ENCODE measurements at places on chromosomes 12 and 14.
A peak's percentile ranks its signal among the peaks of the same experiment; 100 is the strongest.

DNA sequence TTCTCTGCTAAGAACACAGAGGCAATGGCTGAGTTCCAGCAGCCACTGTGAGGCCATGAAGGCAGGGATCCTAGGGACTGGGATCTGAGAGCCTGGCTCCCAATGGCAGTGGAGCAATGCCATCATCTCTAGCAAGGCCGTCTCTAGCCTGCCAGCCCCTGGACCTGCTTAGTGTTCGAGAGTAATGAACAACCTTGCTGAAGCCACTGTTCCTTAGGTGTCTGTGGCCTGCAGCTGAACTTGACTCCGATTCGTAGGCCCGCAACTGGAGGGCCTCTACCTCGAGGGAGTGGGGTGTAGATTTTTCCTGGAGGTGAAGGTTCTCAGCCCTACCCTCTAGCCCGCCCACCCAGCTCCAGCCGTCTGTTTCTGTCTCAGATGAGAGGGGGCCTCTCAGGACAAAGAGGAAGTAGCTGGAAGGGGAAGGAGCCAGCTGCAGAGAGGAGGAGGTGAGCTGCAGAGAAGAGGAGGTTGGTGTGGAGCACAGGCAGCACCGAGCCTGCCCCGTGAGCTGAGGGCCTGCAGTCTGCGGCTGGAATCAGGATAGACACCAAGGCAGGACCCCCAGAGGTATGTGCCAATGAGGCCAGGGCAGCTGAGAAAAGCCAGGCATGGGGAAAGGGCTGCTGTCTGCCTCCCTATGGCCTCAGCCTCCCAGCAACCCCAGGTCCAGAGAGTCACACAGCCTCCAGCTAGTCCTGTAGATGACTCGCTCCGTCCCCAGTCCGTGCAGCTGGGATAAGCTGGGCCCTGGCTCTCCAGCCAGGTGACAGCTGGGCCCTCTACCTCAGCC, at the start of gene PLD4:
Gene PLD4, plus strand, starts transcription at position 459 of the 793 bp plus-strand sequence. CDS start 2,262 bp downstream, outside the sequence.
- H3K27ac ChIP-seq, result no peak within 1 kb of the TSS
- H3K27me3 ChIP-seq, result no peaks in the 10 kb centered on the region
- H3K4me1 ChIP-seq, result no peaks in the 10 kb centered on the region
- H3K4me3 ChIP-seq, result no peak within 1 kb of the TSS

DNA sequence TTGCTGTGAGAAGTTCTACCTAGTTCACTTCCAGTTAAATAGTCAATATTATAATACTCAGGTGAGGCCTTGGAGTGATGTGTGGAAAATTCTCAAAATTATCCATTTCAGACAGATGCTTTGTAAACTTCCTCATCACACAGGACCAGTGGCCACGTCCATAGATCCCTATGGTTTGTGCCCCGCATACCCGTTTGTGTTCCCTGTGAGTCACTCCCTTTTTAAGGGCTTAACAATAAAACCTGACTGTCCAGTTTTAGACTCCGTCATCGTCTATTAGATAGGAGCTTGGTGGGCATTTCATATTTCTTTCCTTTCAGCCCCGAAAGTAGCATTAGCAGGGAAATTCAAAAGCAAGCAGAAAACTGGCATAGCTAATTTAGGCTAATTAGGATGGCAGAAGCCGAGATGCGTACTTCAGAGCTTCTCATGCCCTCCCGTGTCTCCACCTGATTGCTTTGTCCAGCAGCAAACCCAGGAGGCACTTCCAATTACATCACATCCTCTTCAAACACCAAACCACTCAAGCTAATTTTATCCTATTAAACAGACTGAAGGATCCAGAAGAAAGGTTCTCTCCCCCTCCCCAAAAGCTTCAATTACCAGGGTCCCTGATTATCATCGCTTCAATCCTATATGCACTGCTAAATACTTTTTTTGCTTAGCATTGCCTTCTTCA, 186.6 kb upstream of the OTX2 start:
- no peak overlapping the region for H3K27ac ChIP-seq
- H3K4me1 ChIP-seq, result no peaks in the 10 kb centered on the region
- DNase-seq, result no peak
- H3K4me3 ChIP-seq, result no peak overlapping the region
- H3K36me3 ChIP-seq, result no peaks in the 10 kb centered on the region

DNA sequence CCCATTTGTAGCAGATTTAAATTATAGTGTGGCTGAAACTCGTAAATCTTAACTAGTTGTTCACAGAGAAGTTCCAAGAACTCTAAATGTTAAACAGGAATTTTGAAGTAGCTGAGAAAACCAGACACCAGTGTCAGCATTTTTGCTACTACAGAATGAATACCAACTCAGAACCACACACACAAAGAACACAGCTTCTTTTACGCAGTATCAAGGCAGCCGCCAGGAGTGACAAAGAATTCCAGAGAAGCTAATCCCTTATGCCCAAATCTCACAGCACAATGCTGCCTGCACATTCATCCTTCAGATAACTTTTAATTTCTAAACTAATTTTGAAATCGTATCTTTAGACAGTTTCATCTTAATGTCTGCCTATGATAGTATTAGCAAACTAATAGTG, 37.4 kb downstream of the SLC6A15 start:
- no peaks in the 10 kb centered on the region for H3K27me3 ChIP-seq
- no peaks in the 10 kb centered on the region for H3K4me1 ChIP-seq
- H3K27ac ChIP-seq, result no peak overlapping the region
- H3K4me3 ChIP-seq, result no peak overlapping the region
- H3K36me3 ChIP-seq, result no peaks in the 10 kb centered on the region

GRCh38 chr14:71166180-71166837, 259.1 kb downstream of the PCNX1 start:
- H3K27ac ChIP-seq, result no peak overlapping the region
- H3K36me3 ChIP-seq, result no peaks in the 10 kb centered on the region
- H3K4me1 ChIP-seq, result no peaks in the 10 kb centered on the region
- DNase-seq, result no peak
- H3K4me3 ChIP-seq, result no peak overlapping the region

DNA sequence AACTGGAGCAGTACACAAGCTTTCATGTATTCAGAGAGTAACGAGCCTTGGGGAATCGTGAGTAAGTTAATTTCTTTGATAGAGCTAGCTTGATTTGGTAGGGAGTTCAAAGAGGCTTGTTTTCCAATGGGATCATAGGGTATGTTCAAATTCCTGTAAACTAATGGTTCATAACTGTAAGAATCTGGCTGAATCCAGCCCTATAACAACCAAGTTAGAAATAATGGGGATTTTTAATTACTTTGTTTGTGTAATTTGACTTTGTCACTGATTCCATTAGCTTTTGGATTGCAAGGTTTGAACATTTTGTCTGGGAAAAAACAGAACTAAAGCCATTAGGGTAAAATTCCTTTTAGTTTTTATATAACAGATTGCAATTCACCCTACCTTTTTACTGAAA, 94.0 kb downstream of the WNK1 start:
- H3K27ac ChIP-seq, result no peak overlapping the region
- H3K4me3 ChIP-seq, result no peak overlapping the region
- peaks cover 23% of the 10 kb centered on the region for H3K4me1 ChIP-seq
- H3K27me3 ChIP-seq, result no peaks in the 10 kb centered on the region

- H3K4me1 ChIP-seq, result peaks cover 8% of the 10 kb centered on the region
- H3K36me3 ChIP-seq, result no peaks in the 10 kb centered on the region
- DNase-seq, result no peak
Measured at GRCh38 chr14:92499234-92499633, 14.3 kb upstream of the RIN3 start.

GRCh38 chr12:21775133-21775820, 771 bp upstream of the KCNJ8 start:
- H3K27ac ChIP-seq, result peak overlapping the region; percentile 82
- H3K36me3 ChIP-seq, result no peaks in the 10 kb centered on the region
- peaks cover 7% of the 10 kb centered on the region for H3K4me1 ChIP-seq
- no peaks in the 10 kb centered on the region for H3K27me3 ChIP-seq

- no peak for DNase-seq
- no peak overlapping the region for H3K27ac ChIP-seq
- H3K4me1 ChIP-seq, result peaks cover 11% of the 10 kb centered on the region
- no peaks in the 10 kb centered on the region for H3K27me3 ChIP-seq
- H3K36me3 ChIP-seq, result no peaks in the 10 kb centered on the region
- H3K4me3 ChIP-seq, result no peak overlapping the region
Measured at GRCh38 chr12:82870771-82871377, 184.2 kb downstream of the TMTC2 start.

- H3K4me1 ChIP-seq, result peaks cover 39% of the 10 kb centered on the region
- no peaks in the 10 kb centered on the region for H3K27me3 ChIP-seq
- H3K4me3 ChIP-seq, result peak within 1 kb of the TSS; percentile 58
- H3K36me3 ChIP-seq, result no peaks in the 10 kb centered on the region
- H3K27ac ChIP-seq, result peak within 1 kb of the TSS; percentile 84
Measured at GRCh38 chr12:53097564-53098353, at the start of gene IGFBP6. TSS of gene IGFBP6 (plus strand) at chr12:53097667. CDS start at chr12:53097718, 51 bp downstream.

- no peak overlapping the region for H3K27ac ChIP-seq
- no peak for DNase-seq
- no peaks in the 10 kb centered on the region for H3K4me1 ChIP-seq
- H3K36me3 ChIP-seq, result no peaks in the 10 kb centered on the region
- H3K27me3 ChIP-seq, result no peaks in the 10 kb centered on the region
Measured at GRCh38 chr12:39887856-39888255, 218.0 kb downstream of the SLC2A13 start.

DNA sequence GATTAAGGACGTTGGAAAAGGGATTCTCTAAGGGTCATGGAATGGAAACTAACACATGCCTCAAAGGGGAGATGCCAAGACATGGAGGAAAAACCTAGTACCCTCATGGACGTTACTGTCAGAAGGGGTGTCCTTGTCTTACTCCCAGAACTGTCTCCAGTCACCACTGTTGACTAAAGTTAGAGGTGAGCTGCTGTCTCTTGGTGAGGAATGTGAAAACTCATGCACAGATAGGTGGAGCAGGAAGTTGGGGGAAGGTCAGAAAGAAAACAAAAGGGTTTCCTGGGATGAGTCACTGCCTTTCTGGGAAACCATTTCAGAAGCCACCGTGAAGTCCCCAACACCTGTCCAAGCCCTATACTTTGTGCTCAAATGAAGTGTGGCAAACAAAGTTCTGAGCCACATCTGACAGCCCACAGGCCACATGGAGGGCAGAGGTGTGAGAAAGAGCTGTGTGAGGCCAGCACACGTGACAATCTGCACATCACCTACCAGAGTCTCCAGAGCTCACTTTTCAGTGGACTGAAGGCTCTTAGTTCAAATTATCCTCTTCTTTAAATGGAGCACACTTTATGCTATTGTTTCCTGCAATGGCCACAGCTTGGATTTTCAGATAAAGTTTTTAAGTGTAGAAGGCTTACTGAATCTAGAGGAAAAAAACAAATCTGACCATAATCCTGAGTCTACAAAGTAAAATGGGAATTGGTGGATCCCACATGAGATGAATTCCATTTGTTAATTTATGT, 92.9 kb upstream of the EGLN3 start:
- H3K27me3 ChIP-seq, result no peaks in the 10 kb centered on the region
- DNase-seq, result no peak
- H3K4me3 ChIP-seq, result no peak overlapping the region
- no peaks in the 10 kb centered on the region for H3K4me1 ChIP-seq
- H3K27ac ChIP-seq, result no peak overlapping the region
- H3K36me3 ChIP-seq, result no peaks in the 10 kb centered on the region

GRCh38 chr12:90327793-90328743, 619.4 kb upstream of the ATP2B1 start:
- H3K27ac ChIP-seq, result no peak overlapping the region
- no peaks in the 10 kb centered on the region for H3K27me3 ChIP-seq

DNA sequence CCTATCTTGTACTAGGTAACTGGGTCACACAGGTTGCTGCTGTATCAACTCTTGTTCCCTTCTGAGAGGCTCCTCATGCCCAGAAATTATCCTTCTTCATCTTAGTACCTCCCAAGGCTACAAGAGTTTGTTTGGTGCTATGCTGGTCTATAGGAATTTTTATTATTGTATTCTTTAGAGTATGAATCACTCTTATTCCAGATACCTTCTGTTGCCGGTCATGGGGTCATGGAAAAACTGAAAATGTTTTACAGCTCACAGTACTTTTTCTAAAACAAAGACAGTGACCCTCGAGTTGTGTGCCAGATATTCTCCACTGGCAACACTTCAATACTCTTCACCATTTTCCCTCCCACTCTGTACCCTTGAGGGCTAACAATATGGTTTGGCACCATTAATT, 1598.0 kb upstream of the TMEM132C start:
- H3K27me3 ChIP-seq, result no peaks in the 10 kb centered on the region
- no peak overlapping the region for H3K4me3 ChIP-seq
- DNase-seq, result no peak
- H3K36me3 ChIP-seq, result no peaks in the 10 kb centered on the region

GRCh38 chr12:82174383-82174782, 183.8 kb downstream of the CCDC59 start:
- H3K36me3 ChIP-seq, result no peaks in the 10 kb centered on the region
- no peak overlapping the region for H3K27ac ChIP-seq
- no peak overlapping the region for H3K4me3 ChIP-seq
- DNase-seq, result no peak
- H3K4me1 ChIP-seq, result no peaks in the 10 kb centered on the region

GRCh38 chr14:100495917-100496316, 91.3 kb downstream of the BEGAIN start:
- no peaks in the 10 kb centered on the region for H3K4me1 ChIP-seq
- DNase-seq, result no peak
- H3K36me3 ChIP-seq, result no peaks in the 10 kb centered on the region
- H3K27me3 ChIP-seq, result no peaks in the 10 kb centered on the region

GRCh38 chr14:105010891-105011291, 10.0 kb downstream of the CDCA4 start:
- H3K4me3 ChIP-seq, result no peak overlapping the region
- peaks cover 29% of the 10 kb centered on the region for H3K4me1 ChIP-seq

DNA sequence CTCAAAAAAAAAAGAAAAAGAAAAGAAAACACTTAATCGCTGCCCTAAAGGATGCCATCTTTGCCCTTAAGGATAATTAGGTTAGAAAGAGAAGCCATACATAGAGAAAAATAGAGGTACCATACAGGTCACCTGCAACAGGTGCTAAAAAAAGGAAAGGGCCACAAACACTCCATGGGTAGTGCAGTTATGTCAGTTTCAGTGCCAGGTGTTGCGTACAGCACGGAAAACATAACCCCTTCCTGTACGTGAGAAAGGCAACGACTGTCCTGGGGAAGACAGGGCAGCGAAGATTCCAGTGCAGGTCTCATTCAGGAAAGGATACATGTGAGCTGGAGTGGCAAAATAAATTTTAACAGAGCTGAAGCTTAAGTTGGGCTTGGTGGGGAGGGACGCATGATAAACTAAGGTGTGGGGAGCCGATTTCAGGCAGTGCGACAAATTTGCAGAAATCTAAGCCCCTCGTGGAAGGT, 553 bp upstream of the DAZAP2 start:
- peak overlapping the region; percentile 98 for H3K4me3 ChIP-seq
- H3K4me1 ChIP-seq, result peaks cover 27% of the 10 kb centered on the region
- no peaks in the 10 kb centered on the region for H3K27me3 ChIP-seq
- H3K36me3 ChIP-seq, result peaks cover 28% of the 10 kb centered on the region
- peak overlapping the region; percentile 99 for H3K27ac ChIP-seq

DNA sequence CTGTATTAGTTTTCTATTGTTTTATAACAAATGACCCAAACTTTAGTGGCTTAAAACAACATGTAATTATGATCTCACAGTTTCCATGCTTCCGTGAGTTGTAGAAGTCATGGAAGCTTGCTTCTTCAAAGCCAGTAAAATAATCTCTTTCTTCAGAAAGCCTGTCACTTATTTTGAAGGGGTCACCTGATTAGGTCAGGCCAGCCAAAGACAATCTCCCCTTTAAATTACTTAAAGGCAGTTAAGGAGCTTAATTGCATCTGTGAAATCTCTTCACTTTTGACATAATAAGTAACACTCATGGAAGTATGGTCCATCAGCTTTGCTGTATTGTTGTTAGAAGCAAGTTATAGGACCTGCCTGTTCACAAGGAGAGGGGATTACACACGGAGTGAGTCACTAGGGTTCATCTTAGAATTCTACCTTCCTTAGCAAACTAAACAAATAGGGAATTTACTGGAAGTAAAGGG, 89.8 kb downstream of the FAR2 start:
- H3K4me3 ChIP-seq, result no peak overlapping the region
- no peak for DNase-seq
- no peaks in the 10 kb centered on the region for H3K36me3 ChIP-seq
- H3K27me3 ChIP-seq, result no peaks in the 10 kb centered on the region
- peaks cover 22% of the 10 kb centered on the region for H3K4me1 ChIP-seq
- H3K27ac ChIP-seq, result no peak overlapping the region
